ENCODE measurements at places on chromosomes 2 and 18.

DNA sequence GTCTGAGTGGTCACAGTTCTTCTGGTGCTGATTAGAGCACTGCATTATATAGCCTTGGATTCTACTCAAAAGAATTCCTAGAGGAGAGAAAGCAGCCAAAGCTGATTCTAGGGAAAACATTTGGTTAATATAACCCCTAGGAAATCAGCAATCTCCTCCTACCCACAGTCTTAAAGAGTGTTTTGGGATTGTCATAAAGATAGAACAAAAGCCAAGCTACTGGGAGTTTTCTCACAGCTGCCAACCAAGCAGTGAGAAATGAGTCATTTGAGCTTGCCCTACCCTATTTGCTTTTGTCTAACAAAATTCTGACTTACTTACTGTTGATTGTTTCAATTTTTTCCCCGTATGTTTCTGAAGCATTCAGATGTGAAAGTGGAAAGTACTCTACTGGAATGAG, 469.3 kb downstream of the PLCL1 start:
- no peak for DNase-seq

DNA sequence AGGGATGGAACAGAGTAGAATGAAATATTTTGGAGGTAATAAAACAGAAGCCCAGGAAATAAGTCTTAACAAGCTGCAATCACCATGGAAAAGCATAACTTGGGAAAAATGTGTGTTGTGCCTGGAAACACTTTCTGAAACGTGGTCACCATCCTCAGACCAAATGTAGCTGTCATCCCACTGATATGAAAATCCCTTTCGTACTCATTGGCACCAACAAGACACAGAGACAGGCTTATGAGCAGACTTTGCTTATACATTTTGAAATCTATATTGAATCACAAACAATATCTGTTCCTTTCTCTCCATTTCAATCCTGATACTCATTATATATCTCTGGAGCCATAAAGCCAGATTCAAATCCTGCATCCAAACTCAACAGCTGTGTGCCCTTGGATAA, 28.7 kb downstream of the MREG start:
- DNase-seq, result no peak

DNA sequence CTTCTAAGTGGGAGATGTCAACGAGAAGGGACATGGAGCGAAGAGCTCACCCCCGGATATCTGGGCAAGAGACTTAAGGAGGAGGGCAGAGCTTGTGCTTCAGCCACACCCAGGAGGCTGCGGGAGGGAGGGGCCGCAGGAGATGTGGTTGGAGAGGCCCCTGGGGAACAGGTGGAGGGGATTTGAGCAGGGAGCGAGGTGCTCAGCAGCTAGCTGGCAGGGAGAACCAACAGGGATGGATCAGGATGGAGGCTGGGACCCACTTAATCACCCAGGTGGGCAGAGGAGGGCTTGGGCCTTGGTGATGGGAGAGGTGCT, 78.3 kb downstream of the MBP start:
- peak; percentile 34 for DNase-seq

DNA sequence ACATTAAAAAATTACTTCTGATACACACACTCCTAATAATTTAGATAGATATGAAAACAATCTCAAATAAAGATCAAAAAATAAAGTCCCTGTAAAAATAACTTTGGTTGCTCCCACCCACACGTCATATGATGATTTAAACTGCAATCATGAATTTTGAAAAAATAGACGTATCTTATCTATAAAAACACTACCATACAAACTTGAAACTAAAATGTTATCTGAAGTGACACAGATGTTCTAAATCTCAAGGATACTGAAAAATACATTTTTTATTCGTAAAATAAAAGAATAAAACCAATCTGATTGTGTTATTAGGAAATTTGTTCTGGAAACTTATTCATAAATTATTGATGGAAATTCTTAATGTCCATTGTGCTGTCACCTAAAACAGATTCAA, 8.1 kb upstream of the BOLA3 start:
- no peak for DNase-seq

DNA sequence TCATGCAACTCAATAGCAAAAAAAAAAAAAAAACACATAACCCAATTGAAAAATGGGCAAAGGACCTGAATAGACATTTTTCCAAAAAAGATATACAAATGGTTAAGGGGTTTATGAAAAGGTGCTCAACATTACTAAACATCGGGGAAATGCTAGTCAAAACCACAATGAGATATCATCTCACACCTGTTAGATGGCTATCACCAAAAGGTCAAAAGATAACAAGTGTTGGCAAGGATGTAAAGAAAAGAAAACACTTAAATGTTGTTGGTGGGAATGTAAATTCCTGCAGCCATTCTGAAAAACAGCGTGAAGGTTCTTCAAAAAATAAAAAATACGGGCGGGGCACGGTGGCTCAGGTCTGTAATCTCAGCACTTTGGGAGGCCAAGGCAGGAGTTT, 112.4 kb upstream of the CAB39 start:
- no peak for DNase-seq

DNA sequence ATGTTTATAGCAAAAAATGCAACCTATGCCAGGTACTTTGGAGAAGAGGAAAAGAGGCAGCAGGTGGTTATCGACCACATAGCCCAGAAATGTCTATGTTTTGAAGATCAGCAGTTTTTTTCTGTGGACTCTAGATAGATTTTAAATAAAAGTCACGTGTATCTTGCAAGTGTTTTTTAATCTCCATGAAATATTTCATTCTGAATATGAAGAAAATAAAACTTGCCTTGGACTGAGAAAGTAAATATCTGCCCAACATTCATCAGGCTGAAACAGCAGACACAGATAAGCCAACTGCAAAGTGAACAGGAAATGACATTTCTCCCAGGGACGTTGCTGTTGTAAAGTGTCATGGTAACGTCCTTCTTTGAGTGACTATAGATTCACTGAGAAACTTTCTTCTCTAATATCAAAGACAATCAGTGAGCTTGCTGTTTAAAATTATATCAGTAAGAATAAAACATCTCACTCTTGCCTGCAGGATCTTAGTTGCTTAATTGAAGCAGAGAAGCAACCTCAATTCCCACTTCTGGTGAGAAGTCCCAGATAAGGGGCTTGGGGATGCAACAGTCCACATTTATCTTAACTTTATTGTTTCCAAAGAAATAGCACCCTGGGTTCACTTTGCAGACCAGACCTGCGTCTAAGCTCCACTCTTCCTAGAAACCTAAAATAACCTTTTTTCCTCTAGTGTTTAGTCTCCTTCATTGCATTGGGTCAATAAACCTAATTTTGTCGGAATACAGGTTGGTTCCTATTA, 6.3 kb downstream of the MYOM1 start:
- DNase-seq, result no peak

DNA sequence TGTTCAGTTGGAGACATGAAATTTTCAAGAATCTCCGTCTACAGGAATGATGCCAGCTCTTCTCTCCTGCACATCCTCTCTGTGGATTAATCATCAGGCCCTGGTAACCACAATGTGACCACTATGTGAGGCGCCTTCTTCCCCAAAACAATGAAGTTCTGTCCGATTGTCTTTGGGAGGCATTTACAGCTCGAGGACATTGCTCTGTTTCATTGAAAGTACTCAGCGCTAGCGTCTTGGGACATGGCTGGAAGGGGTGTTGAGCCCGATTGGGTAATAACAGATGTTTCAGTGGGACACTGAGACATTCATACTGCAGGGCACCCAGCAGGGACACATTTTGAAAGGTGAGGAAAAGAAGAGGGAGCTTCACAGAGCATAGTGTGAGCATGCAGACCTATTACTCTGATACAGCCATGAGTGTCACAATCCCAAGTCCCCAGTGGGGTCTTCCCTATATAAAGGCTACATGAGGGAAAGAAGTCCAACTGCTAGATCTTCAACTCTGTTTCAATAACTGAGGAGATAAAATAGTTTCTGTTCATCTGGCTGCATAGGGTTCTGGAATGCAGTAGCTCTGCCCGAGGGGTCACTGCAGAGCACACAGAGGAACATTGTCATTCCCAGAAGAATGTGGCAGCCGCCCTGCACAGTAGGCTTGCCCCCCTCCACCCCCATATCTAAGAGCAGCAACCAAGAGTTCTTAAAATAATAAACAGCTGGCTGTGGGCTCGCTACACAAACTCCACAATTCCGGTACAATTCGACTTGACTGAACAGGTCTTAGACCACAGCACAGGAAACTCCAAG, 237.3 kb downstream of the OSR1 start:
- no peak for DNase-seq

- DNase-seq, result no peak
Observed at GRCh38 chr2:72137498-72138010, 10.1 kb downstream of the CYP26B1 start.

DNA sequence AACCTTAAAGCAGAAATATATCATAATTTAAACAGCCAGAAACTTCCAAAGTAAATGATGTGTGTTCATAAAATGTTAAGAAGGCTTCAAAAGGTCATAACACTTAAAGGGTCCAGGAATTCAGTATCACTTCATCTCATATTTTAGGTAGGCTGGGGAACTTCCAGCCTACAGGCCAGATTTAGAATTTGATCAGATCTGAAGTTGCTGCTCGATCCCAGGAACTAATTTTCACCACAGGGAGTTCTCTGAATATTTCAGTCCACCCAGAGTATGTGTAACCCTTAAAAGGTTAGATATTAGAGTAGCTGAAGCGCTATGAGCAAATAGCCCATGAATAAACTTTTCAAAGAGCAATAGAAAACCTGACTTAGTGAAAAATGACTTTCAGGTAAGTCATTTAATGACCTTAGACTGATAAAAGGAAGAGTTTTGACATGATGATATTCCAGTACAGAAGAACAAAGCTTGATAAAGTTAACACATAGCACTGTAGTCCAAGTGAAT, 1.7 kb downstream of the WIPF1 start:
- DNase-seq, result no peak

GRCh38 chr2:42752816-42753813, 10.8 kb downstream of the OXER1 start:
- no peak for DNase-seq

- DNase-seq, result no peak
Observed at GRCh38 chr2:110678457-110679336, 834 bp upstream of the BUB1 start.

- DNase-seq, result no peak
Observed at GRCh38 chr2:218865999-218866398, 6.4 kb downstream of the WNT6 start.

- no peak for DNase-seq
Observed at GRCh38 chr2:27966466-27966865, 75.9 kb downstream of the BABAM2 start.

- DNase-seq, result no peak
Observed at GRCh38 chr2:85673716-85674375, 5.8 kb upstream of the SFTPB start.

DNA sequence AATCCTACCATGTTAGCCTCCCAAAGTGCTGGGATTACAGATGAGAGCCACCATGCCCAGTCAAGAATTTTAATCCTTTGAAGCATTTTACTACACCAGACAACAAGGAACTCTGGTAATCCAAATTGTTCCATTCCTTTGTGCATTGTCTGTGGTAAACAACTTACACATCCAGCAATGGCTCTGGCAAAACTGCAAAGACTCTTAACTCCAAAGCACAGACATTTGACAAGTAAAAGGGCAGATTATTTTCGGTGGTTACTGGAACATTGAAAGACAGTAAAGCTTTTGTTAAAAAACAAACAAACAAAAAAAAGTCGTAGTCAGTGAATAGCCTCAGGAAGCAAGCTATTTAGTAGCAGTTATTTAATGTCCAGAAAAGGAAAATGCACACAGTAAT, 33.2 kb upstream of the RMND5A start:
- DNase-seq, result no peak
